ENCODE measurements at places on chromosomes 7 and 10. TPM values are rescaled to one million over a fixed set of nuclear protein-coding genes. Genes with fewer than 3 reads are reported as not detected.

The SUN3 gene
- total RNA-seq = not detected

The SPDYE1 gene
- not detected for total RNA-seq

The GIMAP1 gene
- total RNA-seq = 12.4 TPM

The BAG3 gene
- 12.7 TPM for total RNA-seq

The CACNA2D1 gene
- not detected for total RNA-seq

The GRM3 gene
- total RNA-seq = not detected

The PALD1 gene
- 0.41 TPM for total RNA-seq

The TUBB8 gene
- total RNA-seq = not detected

The CRPPA gene
- 1.2 TPM for total RNA-seq

The TDRD1 gene
- total RNA-seq = 0.15 TPM

- H3K27ac ChIP-seq = no peak overlapping the region
- no peaks in the 10 kb centered on the region for H3K36me3 ChIP-seq
- DNase-seq = no peak
- H3K4me1 ChIP-seq = no peaks in the 10 kb centered on the region
Measured at GRCh38 chr10:124151466-124152095, 58.2 kb upstream of the CHST15 start.

- H3K27me3 ChIP-seq = peaks cover 7% of the 10 kb centered on the region
- no peaks in the 10 kb centered on the region for H3K36me3 ChIP-seq
- H3K27ac ChIP-seq = no peak overlapping the region
- H3K4me3 ChIP-seq = no peak overlapping the region
Measured at GRCh38 chr10:97868134-97868685, 18.6 kb downstream of the GOLGA7B start.

DNA sequence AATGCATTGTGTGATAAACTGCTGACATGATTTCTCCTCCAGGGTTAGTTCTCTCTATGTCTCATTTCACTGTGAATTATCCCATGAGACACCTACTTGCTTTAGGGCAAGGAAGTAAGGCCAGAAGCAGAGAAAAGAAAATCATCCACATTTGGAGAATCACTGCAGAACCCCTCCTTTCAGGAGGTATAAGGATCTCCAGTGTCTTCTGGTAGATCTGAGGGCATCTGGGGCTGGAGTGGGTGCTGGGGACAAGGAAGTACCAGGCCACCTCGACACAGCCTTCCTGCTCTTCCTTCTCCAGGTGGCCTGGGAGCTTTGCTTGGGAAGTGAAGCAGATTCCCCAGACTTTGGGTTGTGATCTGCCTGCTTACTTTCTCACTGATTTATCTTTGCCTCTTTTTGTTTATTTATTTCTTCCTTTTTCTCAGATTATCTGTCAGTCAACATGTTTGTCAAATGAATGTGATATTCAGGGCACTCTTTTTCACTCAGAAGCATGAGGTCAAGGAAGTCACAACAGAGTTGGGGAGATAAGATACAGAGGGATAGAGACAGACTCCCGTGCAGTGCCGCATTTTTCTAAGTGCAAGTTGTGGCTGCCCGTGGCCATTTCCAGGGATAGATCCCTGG lies 12.4 kb upstream of the CAMK2G start:
- no peak overlapping the region for H3K4me3 ChIP-seq
- H3K4me1 ChIP-seq = peaks cover 12% of the 10 kb centered on the region
- H3K27ac ChIP-seq = no peak overlapping the region

DNA sequence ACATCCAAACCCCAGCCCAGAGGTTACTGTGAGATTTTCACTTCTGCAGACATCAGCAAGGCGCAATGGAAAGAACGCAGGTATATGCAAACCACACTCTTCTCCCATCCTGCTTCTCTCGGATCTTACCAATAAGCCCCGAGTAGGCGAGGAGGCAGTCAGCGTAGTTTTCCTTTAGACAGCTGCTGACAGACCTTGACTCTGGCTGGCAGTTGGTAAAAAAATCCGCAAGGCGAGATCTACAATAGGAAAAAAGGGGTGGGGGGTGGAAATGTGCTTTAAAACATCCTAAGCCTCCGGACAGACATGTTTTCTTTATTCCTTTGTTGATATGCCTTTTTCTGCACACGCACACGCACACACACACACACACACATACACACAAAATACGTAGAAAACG lies 176.5 kb downstream of the GFRA1 start:
- no peak overlapping the region for H3K4me3 ChIP-seq
- no peaks in the 10 kb centered on the region for H3K4me1 ChIP-seq
- no peaks in the 10 kb centered on the region for H3K27me3 ChIP-seq
- H3K27ac ChIP-seq = no peak overlapping the region

- DNase-seq = no peak
- peaks cover 29% of the 10 kb centered on the region for H3K4me1 ChIP-seq
- no peak overlapping the region for H3K4me3 ChIP-seq
- H3K27me3 ChIP-seq = no peaks in the 10 kb centered on the region
Measured at GRCh38 chr7:7793249-7793648, 74.8 kb upstream of the RPA3 start.

DNA sequence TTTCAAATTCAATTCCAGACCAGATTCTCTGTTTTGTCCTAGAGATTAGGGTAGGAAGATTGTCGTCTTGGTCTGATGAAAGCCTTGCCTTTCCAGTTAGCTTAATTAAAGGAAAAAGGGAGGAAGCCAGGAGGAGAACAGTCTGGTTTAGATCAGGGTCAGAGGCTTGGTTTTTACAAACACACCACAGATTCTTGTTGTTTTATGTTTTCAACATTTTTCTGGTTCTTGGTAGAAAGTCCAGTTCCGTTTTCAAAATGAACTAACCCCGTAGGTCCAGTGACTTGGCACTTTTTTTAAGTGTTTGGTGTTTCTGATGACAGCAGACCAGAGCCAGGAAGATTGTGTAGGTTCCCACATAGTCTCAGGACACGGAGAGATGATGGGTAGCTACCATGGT lies 167.1 kb upstream of the INHBA start:
- H3K4me3 ChIP-seq = no peak overlapping the region
- no peak for DNase-seq
- peaks cover 25% of the 10 kb centered on the region for H3K4me1 ChIP-seq
- H3K27me3 ChIP-seq = peaks cover 26% of the 10 kb centered on the region
- peak overlapping the region; percentile 36 for H3K27ac ChIP-seq

DNA sequence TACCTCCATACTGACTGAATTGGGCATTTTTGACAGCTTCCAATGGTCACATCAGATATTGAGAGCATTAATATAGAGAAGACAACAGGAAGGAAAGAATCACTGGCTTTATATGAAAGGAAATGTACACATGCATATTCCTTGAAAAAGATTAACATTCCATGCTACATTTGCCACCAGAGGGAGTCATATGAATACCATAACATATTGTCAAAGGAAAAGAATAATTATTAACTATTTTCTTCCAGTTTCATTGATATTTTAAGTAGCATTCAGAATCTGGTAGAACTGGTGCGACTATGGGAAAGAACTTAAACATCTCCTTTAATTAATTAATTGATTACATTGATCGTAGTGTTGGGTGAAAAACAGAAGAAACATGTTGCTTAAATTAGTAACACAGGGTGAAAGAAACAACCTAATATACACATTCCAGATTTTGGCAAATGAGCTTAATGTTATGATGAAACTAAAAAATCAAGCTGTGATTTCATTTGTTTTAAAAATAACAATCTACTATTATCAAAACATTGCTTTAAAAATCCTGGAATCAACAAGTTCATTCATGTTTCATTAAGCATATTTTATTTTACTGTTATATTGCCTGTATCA lies 71.5 kb downstream of the GPR85 start:
- no peak overlapping the region for H3K27ac ChIP-seq
- no peaks in the 10 kb centered on the region for H3K27me3 ChIP-seq
- no peak for DNase-seq
- no peak overlapping the region for H3K4me3 ChIP-seq
- no peaks in the 10 kb centered on the region for H3K4me1 ChIP-seq

GRCh38 chr7:12800486-12800885 lies 113.1 kb downstream of the ARL4A start:
- no peak overlapping the region for H3K4me3 ChIP-seq
- no peak overlapping the region for H3K27ac ChIP-seq
- no peaks in the 10 kb centered on the region for H3K36me3 ChIP-seq
- DNase-seq = no peak
- no peaks in the 10 kb centered on the region for H3K27me3 ChIP-seq
- H3K4me1 ChIP-seq = peaks cover 13% of the 10 kb centered on the region

- H3K36me3 ChIP-seq = no peaks in the 10 kb centered on the region
- no peaks in the 10 kb centered on the region for H3K4me1 ChIP-seq
- H3K4me3 ChIP-seq = no peak overlapping the region
- no peak overlapping the region for H3K27ac ChIP-seq
Measured at GRCh38 chr10:1872151-1872726, 134.9 kb upstream of the ADARB2 start.

GRCh38 chr7:73626814-73627213 lies 2.5 kb upstream of the MLXIPL start:
- no peak overlapping the region for H3K4me3 ChIP-seq
- H3K27me3 ChIP-seq = peaks cover 55% of the 10 kb centered on the region
- no peak overlapping the region for H3K27ac ChIP-seq
- no peaks in the 10 kb centered on the region for H3K36me3 ChIP-seq
- no peaks in the 10 kb centered on the region for H3K4me1 ChIP-seq
- DNase-seq = no peak

DNA sequence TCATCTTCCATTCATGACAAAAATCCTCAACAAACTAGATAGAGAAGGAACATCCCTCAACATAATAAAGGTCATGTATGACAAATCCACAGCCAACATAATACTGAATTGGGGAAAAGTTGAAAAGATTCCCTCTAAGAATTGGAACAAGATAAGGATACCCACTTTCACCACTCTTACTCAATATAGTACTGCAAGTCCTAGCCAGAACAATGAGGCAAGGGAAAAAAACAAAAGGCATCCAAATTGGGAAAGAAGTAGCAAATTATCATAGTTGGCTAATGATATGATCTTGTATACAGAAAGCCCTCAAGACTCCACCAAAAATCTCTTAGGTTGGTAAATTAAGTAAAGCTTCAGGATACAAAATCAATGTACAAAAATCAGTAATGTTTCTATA lies 4.7 kb downstream of the POT1 start:
- no peak overlapping the region for H3K4me3 ChIP-seq
- H3K4me1 ChIP-seq = peaks cover 52% of the 10 kb centered on the region
- no peak for DNase-seq
- no peaks in the 10 kb centered on the region for H3K27me3 ChIP-seq
- peaks cover 45% of the 10 kb centered on the region for H3K36me3 ChIP-seq
- H3K27ac ChIP-seq = no peak overlapping the region

GRCh38 chr10:90912174-90912573 lies 8.7 kb downstream of the ANKRD1 start:
- DNase-seq = no peak
- no peak overlapping the region for H3K27ac ChIP-seq
- peaks cover 3% of the 10 kb centered on the region for H3K4me1 ChIP-seq
- H3K36me3 ChIP-seq = peaks cover 8% of the 10 kb centered on the region
- H3K4me3 ChIP-seq = no peak overlapping the region

DNA sequence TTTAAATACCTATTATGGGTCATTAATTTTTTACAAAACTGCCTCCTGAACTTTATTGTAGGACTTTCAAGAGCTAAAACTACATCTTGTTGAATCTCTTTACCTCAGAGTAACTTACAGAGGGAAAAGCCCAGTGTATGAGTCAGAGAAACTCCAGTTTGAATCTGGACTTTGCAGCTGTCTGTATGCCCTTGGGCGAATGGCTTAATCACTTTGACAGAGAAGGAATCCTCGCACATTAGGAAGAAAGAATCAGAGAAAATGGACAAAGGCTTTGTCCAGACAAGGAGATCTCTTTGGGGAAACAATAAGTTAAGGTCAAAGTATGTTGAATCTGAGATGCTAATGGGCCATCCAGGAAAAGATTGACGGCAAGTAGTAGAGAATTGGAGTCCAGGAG lies 484.2 kb upstream of the CELF2 start:
- H3K27me3 ChIP-seq = no peaks in the 10 kb centered on the region
- no peak overlapping the region for H3K27ac ChIP-seq
- no peak overlapping the region for H3K4me3 ChIP-seq
- H3K4me1 ChIP-seq = no peaks in the 10 kb centered on the region

DNA sequence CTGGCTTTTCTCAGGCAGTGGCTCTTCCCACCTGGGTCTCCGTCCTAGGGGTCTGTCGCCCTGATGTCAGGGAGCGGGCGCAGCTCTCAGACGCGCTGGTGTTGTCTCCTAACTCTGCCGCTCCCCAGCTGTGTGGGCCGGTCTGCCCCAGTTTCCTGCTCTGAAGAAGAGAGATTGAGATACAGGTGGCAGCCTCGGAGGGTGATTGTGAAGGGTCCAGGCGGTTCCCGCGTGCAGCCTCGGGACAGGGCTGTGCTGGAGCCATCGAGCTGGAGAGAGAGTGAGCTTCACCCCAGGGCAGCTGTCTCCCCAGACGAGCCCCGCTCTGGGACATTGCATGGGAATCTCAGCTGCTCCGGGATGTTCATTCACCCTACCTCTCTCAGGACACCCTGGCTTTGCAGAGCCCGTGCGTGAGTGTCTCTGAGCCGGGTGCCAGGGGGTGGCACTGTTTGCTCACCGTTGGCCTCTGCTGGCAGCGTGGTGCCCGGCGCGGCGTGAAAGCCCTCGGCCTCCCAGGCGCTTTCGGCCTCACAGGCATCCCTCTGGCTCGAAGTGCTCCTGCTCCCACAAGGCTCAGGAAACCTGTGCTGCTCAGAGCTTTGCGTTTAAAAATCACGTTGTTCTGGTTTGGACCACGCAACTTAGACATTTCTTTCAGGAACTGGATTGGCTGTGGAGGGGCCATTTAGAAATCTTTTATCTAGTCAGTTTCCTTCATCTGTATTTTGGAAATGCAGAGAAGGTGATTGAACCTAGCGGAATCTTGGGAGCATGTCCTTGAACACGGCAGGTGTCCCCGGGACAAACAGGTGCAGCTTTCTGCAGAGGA lies 33.8 kb upstream of the ZFAND2A start:
- peaks cover 9% of the 10 kb centered on the region for H3K36me3 ChIP-seq
- H3K27ac ChIP-seq = no peak overlapping the region
- peaks cover 22% of the 10 kb centered on the region for H3K4me1 ChIP-seq
- no peak overlapping the region for H3K4me3 ChIP-seq
- H3K27me3 ChIP-seq = peaks cover 20% of the 10 kb centered on the region
- peak; percentile 66 for DNase-seq

DNA sequence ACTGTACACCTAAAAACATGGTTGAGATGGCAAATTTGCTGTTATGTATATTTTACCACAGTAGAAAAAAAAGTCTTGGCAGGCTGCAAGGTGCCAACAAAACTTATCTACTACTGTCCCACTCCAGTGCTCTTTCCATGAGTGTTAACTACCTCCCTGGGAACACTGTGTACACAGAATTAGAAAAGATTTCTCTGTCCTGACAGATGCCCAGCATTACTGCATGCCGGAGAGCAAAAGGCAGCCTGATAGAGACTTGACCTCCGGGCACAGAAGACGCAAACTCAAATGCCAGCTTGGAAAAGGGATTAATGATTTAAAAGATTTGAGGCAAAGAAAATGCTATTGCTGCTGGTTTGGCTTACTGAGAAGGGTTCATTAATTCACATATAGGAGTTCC lies 228.8 kb downstream of the TMEM178B start:
- no peak for DNase-seq
- peaks cover 7% of the 10 kb centered on the region for H3K27me3 ChIP-seq
- no peak overlapping the region for H3K4me3 ChIP-seq
- no peak overlapping the region for H3K27ac ChIP-seq
- no peaks in the 10 kb centered on the region for H3K4me1 ChIP-seq
- H3K36me3 ChIP-seq = no peaks in the 10 kb centered on the region

DNA sequence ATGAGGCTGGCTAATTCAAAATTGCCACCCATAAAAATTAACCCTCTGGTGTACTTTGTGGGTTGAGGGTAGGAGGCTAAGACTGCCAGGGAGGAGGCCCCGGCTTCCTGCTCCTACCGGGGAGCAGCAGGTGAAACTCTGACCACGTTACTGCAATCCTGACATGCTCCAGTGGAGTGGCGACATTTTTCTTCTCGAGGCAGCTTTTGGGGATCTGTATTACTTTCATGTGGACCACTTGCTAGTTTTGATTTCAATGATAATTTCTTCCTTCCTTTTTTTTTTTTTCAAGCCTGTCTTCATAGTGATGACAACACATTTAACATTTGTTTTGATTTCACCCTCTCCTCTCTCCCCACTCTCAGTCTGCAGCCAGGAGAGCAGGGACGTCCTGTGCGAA lies 14.6 kb downstream of the GATA3 start:
- H3K4me3 ChIP-seq = no peak overlapping the region
- peaks cover 91% of the 10 kb centered on the region for H3K36me3 ChIP-seq
- H3K27ac ChIP-seq = peak overlapping the region; percentile 58
